Activated naive CD4-positive, alpha-beta T cell treated with anti-CD3 and anti-CD28 coated beads, Interleukin-2, amount 50 U/mL, for 72 hours (primary cell): ENCODE measurements at places on chromosomes 13 and 19. TPM values are rescaled to one million over a fixed set of nuclear protein-coding genes. Genes with fewer than 3 reads are reported as not detected.

ZNF607 gene
- total RNA-seq: 13.1 TPM

PDX1 gene
- not detected for total RNA-seq

CTXN1 gene
- total RNA-seq: 0.78 TPM

NFIC gene
- total RNA-seq: 10.4 TPM

IQCN gene
- 1.5 TPM for total RNA-seq

CPT1C gene
- total RNA-seq: 4.1 TPM

ANGPTL8 gene
- not detected for total RNA-seq

TEX26 gene
- not detected for total RNA-seq
